ENCODE measurements at places on chromosomes 1 and 21. TPM values are rescaled to one million over a fixed set of nuclear protein-coding genes. Genes with fewer than 3 reads are reported as not detected.

Gene ELAPOR1
- 19.7 TPM for total RNA-seq

Gene EFCAB7
- total RNA-seq = 6.6 TPM

Gene LRRC71
- not detected for total RNA-seq

Gene TNFSF4
- 1.1 TPM for total RNA-seq

Gene NBPF6
- total RNA-seq = 0.23 TPM

DNA sequence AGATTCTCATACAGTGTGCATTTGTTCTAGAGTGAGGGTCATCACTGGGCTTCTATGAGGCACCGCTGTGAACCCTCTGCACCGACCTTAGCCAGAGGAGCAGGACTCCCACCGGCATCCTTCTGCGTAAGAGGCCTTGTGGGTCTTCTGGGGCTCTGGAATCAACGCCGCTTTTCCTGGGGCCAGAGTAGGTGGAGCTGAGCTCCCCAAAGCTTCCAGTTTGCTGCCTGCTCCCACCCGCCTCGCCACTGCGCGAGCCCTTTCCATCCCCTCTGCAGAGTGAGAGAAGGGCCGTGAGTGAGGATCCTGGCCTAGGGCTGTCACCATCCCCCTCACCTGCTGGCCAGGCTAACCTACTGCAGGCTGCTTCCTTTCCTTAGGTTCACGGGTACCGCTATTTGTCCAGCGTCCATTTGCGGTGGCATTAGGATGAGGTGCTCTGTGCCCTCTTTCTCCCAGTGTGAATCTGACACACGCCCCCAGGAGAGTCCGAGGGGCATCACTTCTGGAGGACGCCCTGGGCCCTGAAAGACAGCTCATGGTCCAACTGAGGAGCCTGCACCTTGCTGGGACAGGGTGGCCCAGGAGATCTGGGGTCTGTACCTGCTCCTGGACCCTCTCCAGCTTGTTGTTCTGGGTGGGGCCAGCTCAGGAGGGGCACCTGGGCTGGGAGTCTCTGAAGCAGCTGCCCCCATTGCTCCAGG is 36.2 kb downstream of the UMODL1 start:
- no peak for DNase-seq

- DNase-seq = no peak
Observed at GRCh38 chr1:6922096-6922931, 137.1 kb downstream of the CAMTA1 start.

GRCh38 chr1:7552402-7552801 is 218.7 kb upstream of the VAMP3 start:
- DNase-seq = no peak

- DNase-seq = no peak
Observed at GRCh38 chr1:221511797-221512196, 230.1 kb downstream of the DUSP10 start.

GRCh38 chr1:227776331-227776771 is 39.1 kb upstream of the PRSS38 start:
- no peak for DNase-seq

- peak; percentile 71 for DNase-seq
Observed at GRCh38 chr1:6489799-6490180, 1.7 kb downstream of the PLEKHG5 start.

DNA sequence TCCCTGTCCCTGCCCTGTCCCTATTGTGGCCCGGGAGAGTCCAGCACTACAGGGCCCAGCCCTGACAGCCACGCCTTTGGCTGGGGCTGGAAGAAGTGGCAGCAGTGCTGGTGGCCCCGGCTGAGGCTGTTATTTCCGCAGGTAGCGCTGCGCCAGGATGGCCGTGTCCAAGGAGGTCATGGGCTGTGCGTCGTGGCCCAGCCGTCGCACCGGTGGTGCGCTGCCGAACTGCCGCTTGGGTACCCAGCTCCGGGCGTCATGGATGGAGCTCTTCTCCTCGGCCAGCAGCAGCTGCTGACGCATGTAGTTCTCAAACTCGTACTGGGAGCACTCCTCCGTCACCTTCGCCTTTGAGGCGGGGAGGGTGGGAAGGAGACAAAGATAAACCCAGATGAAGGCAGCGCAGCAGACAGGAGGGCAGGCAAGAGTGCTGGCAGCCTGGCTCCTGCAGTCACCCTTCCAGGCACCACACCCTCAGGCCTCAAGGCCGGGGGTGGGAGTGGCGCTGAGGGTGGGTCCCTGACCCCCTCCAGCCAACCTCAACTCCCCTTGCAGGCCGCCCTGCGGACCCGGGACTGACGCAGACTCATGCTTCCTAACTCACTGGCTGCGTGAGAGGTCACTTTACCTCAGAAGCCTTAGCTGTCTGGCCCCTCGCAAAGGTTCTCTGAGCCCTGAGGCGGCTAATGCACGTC is 18.3 kb upstream of the EVA1B start:
- no peak for DNase-seq

DNA sequence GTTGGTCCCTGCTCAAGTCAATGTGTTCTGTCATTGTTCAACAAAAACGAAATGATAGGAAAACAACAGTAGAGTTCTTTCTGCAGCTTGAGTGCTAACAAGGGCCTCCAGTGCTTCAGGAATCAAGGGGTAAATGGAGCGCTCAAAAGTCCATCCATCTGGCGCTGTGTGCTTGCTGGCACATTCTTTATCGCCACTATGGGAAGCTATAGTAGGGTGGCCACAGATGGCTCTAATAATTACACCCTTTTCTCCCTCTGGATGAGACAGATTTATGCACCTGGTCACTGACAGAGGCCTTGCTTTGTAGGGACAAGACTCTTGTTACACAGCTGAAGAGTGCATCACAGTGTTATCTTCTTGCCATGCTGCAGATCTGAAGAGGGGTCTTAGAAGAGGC is 136.0 kb downstream of the GDAP2 start:
- no peak for DNase-seq

GRCh38 chr1:31152181-31152795 is 86.8 kb upstream of the PUM1 start:
- DNase-seq = no peak

GRCh38 chr1:105137543-105138457 is 1388.1 kb downstream of the AMY1C start:
- no peak for DNase-seq

- DNase-seq = no peak
Observed at GRCh38 chr1:162389021-162389818, 7.7 kb downstream of the C1orf226 start.
